ENCODE measurements at places on chromosomes 7 and 10.

GRCh38 chr7:46744957-46745706 is 824.1 kb upstream of the IGFBP3 start:
- no peak for DNase-seq

GRCh38 chr10:84539216-84539615 is 210.8 kb downstream of the CCSER2 start:
- no peak for DNase-seq

- DNase-seq = no peak
These were observed 5.5 kb upstream of the IRF5 start for GRCh38 chr7:128931965-128932861.

GRCh38 chr7:149495785-149496641 is 1.6 kb downstream of the ZNF746 start:
- peak; percentile 88 for DNase-seq

DNA sequence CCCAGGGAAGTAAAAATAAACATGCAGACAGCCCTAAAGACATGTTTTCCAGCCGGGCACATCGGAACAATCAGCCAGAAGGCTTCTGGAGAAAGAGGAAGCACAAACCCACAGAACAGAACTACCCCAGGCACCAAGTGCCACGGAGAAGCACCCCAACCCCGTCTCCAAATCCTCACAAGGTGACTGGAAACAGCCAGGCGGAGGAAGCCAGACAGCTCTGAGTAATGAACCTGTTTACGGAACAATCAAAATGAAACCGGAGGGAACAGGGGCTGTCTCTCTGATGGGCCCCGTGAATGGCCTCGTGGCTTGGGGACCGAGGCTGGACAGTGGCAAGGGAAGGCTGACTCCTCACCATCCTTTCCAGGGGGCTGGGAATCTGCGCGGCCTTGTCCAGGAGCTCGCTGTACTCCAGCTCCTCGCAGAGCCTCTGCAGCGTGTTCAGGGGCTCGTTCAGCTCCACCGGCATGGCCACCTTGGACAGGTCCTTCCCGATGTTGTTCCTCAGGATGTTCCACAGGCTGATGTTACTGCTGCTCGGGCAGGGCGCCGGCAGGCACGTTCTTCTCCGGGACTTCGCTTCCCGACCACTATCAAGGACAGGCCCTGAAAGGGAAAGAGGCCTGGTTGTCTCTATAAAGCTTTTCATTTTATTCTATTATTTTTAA is 77.0 kb upstream of the GSDME start:
- DNase-seq = peak; percentile 67

- DNase-seq = peak; percentile 27
These were observed 334.0 kb downstream of the ZNF33B start for GRCh38 chr10:42304341-42304740.

DNA sequence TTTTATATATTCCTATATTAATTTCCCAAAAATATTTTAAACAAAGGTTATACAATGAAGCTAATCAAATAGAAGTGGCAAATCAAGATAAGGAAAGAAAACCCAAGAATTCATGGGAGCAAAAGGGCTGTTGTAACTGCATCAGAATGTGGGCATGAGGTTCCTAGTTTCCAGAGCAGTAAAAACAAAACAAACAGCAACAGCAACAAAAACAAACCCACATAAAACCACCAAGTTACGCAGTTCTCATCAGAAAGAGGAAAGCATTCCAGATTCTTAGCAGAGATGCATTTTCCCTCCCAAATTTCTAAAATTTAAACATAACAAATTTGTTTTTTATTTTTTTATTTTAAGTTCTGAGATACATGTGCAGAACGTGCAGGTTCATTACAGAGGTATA is 34.8 kb upstream of the MSMB start:
- DNase-seq = no peak

DNA sequence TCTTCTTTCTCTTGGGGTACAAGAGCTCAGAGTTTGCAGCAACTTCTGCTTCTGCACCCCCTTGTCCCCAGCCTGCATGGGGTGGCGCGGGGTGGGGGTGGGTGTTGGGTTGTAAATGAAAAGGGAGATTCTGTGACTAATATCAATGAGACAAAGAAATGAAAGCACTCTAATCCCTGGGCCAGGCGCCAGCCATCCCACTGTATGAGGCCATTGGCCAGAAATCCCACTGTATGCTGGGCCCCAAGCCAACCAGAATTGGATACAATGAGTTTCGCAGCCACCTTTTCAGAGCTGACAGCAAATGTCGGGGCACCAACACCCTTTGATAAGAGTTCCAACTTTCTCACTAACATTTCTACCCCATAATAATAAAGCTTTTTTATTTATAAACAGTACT is 10.9 kb upstream of the PTN start:
- peak; percentile 80 for DNase-seq

DNA sequence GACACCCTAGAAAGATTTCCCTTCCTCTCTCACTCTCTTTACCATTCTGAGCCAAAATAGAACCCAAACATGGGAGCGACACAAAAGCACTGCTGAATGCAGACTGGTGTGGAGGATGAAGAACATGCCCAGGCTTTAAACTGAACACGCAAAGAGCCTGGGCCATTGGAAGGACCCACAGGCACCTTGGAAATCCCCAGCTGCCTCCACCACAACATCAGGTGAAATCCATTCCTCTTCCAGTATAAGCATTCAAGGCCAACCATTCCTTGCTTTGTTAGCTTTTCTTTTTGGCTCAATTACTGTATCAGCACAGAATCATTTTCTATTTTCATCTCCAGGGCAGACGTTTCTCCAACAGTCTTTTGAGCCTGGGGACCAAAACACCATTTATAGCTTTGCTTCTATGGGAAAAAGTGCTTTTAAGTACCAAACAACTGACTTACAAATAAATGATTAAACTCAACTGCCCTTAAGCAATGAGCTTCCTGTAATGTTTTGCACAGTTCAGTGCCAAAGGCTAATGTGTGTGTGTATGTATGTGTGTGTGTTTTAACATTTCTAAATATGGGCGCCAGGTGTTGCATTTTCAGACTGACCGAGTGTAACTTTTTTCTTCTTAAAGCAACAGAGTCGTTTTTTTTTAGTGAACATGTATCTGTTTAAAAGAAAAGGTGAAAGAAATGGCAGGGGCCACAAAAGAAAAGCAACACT is 16.2 kb upstream of the BLNK start:
- peak; percentile 78 for DNase-seq

DNA sequence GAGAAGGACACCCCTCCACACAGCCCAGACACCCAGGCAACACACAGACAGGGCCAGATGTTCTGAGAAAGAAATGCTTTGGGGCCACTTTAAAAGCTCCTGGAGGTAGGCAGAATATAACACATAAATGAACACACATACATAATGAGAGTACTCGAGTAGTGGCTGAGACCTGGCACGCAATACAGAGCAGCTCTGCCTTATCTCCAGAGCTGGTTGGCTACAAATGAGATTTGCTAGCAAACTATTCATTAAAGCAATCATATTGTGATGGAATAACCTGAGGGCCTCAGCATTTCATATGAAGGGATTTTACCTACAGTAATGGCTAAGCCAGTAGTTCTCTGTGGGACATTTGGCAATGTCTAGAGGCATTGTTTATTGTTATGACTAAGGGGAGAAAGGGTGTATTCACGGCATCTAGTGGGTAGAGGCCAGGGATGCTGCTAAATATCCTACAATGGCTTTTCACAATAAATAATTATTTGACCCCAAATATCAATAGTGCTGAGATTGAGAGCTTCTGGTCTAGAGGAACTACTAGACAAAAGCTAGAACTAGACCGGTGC is 5.5 kb upstream of the IMPDH1 start:
- no peak for DNase-seq

DNA sequence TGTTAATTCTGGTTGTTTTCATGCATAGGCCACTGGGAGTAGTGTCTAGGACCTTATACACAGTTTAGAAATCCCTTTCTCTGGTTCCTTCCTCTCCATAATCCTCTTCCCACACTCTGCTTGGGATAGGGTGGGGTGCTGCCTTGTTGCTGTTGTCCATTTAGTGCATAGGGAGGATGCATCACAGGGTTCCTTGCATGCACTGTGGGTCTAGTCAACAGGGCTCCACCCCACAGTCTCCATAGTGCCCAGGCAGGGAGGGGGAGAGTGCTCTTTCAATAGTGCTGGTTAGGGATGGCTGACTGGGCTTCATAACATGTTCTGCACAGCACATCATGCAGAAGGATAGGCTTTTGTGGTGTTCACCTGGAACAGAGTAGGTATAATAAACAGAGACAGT is 81.1 kb downstream of the ARHGAP12 start:
- DNase-seq = no peak

GRCh38 chr7:130393101-130393561 is 12.8 kb downstream of the CPA1 start:
- peak; percentile 89 for DNase-seq

- DNase-seq = peak; percentile 27
These were observed 95.1 kb downstream of the NPY start for GRCh38 chr7:24378871-24379616.

GRCh38 chr7:36305226-36305625 is 84.4 kb upstream of the ANLN start:
- no peak for DNase-seq

DNA sequence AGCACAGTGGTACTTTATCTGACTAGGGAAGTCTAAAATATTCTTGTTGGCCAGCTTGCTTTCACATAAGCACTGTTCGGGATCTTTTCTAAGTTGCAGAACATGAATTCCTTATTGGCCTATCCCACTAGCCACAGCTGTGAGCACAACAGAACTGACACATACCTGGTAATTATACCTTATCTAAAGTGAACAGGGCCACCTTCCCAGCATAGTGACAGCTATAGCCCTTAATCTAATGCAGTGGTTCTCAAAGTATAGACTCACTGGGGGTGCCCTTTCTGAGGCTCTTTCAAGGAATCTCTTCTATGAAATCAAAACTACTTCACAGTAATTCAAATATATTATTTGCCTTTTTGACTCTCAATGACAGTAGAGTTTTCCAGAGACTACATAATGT is 184.7 kb upstream of the KAT6B start:
- DNase-seq = no peak

DNA sequence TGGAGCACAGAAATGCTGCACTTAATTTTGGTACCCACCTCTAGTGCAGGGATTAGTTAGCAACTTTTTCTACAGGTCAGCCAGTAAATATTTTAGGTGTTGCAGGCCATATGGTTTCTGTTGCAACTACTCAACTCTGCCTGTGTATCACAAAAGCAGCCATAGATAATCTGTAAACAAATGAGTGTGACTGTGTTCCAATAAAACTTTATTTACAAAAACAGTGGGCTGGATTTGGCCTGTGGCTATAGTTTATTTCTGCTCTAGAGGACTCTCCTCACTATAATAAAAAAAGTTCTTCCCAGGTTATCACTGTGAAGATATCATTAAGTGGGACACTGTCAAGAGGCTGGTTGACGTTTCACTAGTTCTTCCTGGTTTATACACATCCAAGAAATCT is 65.8 kb downstream of the DNAJC12 start:
- DNase-seq = no peak
